ENCODE measurements at places on chromosomes 13 and 19.

- DNase-seq, result no peak
Observed at GRCh38 chr13:25687471-25688225, 315.9 kb downstream of the ATP8A2 start.

DNA sequence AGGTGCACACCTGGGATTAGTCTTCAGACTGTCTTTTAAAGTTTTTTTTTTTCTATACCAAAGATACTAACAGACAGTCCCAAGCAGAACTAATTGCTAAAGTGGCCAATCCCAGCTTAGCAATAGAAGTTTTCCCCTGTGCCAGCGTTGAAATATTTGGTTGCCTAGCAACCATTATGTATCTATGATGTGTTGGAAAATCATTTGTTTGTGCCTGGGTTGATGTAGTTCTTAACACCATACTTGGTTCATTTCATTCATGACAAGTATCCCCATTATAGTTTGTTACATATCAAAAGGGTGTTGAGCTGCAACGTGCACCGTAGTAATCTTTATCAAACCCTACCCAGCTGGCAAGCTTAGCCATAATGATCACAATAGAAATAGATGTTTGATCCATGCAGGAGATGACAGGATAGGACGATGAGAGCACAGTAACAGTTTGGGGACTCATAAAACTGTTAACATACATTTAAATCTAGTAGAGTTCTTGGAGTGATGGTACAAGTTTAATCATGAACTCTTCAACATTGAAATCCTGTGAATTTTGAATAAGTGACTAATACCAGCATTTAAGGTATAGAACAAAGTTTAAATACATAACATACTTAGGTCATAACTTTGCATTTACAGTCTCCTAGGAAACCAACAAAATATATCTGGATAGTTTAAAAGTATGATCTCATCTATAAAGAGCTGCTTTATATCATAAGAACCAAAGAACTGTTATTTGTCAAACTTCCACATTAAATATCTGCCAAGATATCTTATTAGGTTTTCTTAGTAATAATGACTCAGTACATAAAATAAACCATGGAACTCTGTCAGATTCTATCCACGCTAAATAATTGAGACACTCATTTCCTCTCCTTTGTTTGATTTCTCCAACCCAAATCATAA, 73.4 kb downstream of the MBNL2 start:
- DNase-seq, result no peak

DNA sequence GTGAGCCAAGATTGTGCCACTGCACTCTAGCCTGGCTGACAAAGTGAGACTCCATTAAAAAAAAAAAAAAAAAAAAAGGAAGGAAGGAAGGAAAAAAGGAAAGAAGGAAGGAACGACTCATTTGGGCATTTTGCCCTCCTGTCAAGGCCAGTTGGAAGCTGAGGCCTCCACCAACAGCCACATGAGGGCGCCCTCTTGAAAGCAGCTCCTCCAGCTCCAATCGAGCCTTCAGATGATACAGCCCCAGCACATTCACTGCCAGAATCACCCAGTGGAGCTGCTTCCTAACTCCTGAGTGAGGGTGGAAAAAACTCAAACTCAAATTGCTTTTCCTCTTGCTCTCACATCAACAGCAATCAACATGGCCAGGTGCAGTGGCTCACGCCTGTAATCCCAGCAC, 40.9 kb downstream of the GNG7 start:
- DNase-seq, result no peak

- DNase-seq, result no peak
Observed at GRCh38 chr19:28481674-28482073, 731.3 kb downstream of the UQCRFS1 start.

DNA sequence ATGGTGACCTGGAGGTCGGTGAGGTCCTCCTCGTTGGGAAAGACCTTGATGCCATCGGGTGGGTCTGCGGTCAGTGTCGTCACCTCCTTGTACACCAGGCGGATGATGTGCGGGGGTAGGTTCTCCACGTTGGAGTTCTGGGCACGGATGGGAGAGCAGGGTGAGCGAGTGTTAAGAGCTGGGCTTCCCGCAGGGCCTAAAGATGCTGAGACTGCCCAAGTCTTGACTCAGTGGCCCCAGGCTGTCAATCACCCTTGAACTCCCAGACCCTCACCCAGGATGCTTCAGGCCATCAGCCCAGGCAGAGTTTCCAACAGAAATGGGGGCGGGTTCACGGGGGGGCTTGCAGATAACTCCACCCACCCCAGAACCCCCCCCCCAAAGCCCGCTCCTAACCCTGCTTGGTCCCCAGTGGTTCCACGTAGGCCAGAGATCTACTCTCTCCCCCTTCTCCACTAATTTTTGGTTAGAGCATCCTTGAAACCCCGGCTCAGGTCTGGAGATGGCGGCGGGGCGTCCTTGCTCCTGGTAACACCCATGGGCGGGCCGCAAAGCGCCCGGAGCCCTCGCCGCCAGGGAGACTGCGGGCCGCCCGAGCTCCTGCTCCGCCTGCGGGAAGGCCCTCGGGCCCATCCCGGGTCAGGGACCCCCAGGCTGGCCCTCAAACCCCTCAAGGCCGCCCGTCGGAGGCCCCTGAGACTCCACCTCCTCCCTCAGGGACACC, 600 bp downstream of the UBE2S start:
- DNase-seq, result no peak

DNA sequence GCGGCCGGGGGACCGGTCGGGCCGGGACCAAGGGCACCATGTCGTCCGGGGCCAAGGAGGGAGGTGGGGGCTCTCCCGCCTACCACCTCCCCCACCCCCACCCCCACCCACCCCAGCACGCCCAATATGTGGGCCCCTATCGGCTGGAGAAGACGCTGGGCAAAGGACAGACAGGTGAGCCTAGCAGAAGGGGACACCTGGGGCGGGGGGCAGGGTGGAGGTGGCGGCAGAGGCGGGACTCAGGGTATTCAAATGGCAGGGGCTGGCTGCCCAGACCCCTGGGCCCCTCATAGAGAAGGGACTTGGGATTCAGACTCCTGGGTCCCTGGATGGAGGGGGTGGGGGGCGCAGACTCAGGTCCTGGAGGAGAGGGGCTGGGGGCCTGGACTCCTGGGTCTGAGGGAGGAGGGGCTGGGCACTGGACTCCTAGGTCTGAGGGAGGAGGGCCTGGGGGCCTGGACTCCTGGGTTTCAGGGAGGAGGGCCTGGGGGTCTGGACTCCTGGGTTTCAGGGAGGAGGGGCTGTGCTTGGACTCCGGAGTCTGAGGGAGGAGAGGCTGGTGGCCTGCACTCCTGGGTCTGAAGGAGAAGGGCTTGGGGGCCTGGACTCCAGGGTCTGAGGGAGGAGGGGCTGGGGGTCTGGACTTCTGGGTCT, 735 bp downstream of the BRSK1 start:
- DNase-seq, result no peak

DNA sequence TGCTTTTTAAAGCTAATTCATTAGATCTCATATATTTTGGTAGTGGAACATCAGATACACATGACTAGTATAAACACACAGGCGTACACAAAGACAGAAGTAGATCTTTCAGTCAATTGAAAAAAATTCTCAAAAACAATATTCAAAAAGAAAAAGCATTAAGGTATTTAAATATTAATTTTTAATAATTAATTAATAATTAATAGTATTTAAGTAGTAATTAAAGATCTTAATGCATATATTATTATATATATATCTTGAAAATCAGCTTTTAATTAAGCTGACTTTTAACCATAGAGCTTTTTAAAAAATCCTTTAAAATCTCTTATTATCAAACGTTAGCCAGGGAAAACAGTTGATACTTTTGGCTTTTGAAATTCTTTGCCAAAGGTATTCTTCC, 489.4 kb upstream of the PCDH20 start:
- DNase-seq, result no peak

GRCh38 chr19:16036397-16036925, 39.8 kb upstream of the TPM4 start:
- DNase-seq, result no peak

GRCh38 chr13:99522298-99522697, 21.0 kb downstream of the TM9SF2 start:
- no peak for DNase-seq

DNA sequence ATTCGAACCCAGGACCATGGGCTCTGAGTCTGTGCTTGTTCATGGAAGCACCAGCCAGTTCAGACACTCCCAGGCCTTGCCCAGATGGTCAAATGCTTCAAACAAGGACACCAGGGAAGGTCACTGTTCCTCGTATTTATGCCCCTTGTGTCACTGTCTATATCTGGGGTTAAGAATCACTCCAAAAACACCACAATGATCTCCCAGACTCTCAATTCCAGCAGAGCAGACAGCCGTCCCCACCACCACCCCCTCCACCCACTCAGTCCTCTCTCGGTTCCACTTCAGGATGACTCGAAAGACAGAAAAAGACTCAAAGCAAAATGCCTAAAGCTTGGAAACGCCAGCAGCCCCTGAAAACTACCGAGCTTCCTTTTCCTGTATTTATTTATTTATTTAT, 79.0 kb downstream of the INSR start:
- DNase-seq, result no peak

DNA sequence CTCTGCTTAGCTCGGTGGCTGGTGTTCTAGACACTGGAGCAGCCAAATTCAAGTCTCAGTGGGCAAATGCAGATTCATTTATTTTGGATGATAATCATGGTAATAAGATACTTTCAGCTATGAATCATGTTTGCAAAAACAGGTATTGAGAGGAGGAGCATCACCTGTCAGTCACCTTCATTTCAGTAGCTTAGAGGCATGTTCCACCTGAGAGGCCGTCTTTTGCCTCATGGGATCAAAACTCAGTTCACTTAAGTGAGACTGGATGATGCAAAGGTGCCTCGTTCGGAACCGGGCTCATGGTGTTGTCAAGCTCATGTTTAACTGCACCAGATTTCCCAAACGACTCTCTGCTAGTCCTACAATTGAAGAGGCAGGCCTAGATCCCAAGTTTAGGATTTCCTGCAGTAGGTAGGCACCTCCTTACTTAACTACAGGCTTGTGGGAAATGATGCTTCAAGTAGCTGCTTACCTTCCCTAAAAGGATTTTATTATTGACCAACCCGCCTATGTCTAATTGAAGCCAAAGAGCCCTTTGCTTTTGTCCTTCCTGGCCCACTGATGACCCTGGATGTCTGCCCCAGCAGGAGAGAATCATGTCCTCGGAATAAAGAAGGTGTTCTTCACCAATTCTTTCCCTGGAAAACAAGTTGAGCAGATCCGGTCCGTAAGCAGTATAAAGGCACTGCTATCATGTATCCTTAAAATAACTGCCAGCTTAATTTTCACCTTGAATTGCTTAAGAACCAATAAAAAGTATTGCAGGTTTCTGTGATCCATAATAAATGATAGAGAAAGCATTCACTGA, 60.0 kb downstream of the ZAR1L start:
- DNase-seq, result no peak

DNA sequence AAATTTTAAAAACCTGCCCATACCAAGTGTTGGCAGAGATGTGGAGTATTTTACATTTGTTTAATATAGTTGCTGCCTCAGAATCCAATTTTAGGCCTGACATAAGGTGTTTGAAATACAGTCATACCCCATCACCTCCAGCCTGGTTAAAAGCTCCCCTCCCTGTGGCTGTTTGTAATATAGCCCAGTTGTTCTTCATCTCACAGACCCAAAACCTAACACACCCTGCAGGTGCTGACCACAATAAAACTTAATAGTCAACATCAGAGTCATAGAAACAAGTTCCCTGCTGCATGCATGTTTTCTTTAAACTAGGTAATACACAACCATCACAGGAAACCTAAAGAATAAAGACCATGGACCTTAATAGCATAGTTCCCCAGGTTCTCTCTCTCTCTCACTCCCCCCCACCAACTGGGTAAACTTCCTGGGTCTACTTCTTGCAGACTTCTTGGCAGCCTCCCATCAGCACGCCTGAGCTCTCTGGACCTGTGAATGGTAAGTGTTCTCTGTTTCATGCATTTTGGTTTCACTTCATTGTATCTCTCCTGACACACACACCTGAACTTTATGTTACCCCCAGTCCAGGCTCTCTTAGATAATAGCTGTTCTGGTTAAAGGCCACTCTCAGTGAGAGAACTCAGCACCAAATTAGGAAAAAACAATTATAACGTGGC, 1369.9 kb downstream of the EFNB2 start:
- no peak for DNase-seq

- DNase-seq, result no peak
Observed at GRCh38 chr19:30722761-30723160, 350.6 kb downstream of the ZNF536 start.

DNA sequence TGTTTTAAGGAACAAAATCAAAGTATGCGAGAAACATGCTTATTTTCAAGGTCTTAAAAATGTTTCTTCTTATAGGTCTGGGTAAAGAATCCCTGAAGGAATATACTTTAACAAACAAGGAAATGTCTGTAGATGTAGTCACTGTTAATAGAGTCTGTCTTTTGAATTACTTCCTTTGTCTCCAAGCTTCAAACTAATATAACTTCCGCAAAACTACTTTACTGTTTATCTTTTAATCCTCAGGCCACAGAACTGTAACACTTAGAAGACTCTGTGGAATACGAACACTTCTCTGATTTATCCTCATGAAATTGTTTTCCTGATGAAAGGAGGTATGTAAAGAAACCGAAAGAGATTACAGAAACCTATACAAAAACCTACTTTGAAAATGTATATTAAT, 316.0 kb downstream of the PCDH9 start:
- DNase-seq, result no peak

GRCh38 chr13:109156181-109156935, 526.9 kb downstream of the MYO16 start:
- no peak for DNase-seq

- peak; percentile 71 for DNase-seq
Observed at GRCh38 chr19:45322311-45322710, 364 bp downstream of the CKM start.

GRCh38 chr13:113295776-113296175, 1.3 kb upstream of the LAMP1 start:
- DNase-seq, result no peak

GRCh38 chr13:99228737-99229691, 28.4 kb downstream of the UBAC2 start:
- DNase-seq, result no peak

GRCh38 chr19:4705413-4706131, 18.1 kb downstream of the DPP9 start:
- no peak for DNase-seq

- no peak for DNase-seq
Observed at GRCh38 chr19:52170863-52171320, 529 bp downstream of the ZNF836 start.

DNA sequence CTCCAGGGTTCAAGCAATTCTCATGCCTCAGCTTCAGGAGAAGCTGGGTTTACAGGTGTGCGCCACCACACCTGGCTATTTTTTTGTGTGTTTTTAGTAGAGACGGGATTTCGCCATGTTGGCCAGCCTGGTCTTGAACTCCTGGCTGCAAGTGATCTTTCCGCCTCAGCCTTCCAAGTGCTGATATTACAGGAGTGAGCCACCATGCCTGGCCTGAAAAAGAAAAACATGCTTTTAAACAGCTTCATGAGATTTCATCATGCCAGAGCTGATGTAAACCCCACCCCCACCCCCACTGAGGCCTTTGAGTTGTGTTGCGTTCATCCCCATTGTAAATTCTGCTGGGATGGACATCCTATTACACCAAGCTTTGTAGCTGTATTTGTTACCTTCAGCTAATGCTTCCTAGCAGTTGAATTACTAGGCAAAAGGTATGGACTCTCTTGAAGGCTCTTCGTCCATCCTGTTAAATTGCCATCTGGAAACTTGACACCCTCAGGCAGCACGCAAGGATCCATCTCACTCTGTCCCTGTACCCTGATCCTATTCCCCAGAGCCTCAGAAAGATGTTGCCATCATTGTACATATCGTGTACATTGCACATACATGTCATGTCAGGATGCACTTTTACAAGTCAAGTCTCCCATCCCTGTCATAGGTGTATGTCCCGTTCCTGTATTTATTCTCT, 47.3 kb downstream of the NFIX start:
- DNase-seq, result no peak

Measured in NCI-H1694 (cell line).